Fibroblast of skin of scalp (primary cell): ENCODE measurements at places on chromosomes 5 and 9.

- DNase-seq, result no peak
These were observed 254.2 kb downstream of the DOCK8 start for GRCh38 chr9:468766-469426.

- DNase-seq, result no peak
These were observed 146.7 kb downstream of the GPBP1 start for GRCh38 chr5:57320582-57320981.

DNA sequence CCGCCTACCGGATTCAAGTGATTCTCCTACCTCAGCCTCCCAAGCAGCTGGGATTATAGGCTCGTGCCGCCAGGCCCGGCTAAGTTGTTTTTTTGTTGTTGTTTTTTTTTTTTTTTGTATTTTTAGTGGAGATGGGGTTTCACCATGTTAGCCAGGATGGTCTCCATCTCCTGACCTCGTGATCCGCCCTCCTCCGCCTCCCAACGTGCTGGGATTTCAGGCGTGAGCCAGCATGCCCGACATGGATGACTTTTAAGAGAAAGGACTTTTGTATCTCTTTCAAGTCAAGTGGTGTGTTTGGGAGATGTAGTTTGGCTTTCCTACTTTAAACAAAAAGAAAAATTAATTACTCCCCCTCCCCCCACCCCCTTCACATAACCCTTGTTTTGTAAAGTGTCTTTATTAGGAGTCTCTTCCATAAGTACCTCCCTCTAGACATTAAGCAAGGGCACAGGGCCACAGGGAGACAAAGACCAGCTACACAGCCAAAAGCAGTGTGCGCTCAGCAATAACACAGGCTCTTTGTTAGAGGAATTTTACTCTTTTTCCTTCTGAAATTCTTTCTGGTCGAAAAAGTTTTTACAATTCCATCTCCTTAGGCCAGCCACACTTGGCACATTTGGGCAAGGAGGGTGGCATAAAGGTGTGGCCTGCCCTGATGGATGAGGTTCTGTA lies 31.2 kb downstream of the JAKMIP2 start:
- DNase-seq, result no peak

DNA sequence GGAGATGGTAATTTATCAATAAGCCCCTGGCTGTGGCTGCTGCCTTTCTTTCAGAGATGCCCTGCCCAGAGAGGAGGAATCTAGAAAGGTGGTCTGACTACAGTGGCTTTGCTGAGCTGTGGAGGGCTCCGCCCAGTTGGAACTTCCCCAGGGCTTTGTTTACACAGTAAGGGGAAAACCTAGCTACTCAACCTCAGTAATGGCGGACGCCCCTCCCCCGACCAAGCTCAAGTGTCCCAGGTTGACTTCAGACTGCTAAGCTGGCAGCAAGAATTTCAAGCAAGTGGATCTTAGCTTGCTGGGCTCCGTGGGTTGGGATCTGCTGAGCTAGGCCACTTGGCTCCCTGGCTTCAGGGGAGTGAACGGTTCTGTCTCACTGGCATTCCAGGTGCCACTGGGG lies 865.4 kb upstream of the ACO1 start:
- DNase-seq, result no peak
